ENCODE measurements at places on chromosomes 11 and 22.
A peak's percentile ranks its signal among the peaks of the same experiment; 100 is the strongest.

- no peak for DNase-seq
Observed at GRCh38 chr22:40592352-40593113, 44.0 kb downstream of the MRTFA start.

GRCh38 chr11:99881610-99882009, 805.5 kb upstream of the ARHGAP42 start:
- no peak for DNase-seq

- no peak for DNase-seq
Observed at GRCh38 chr11:7900686-7901085, 30.4 kb downstream of the OR10A6 start.

GRCh38 chr11:27020751-27021150, 19.9 kb upstream of the BBOX1 start:
- DNase-seq = no peak

DNA sequence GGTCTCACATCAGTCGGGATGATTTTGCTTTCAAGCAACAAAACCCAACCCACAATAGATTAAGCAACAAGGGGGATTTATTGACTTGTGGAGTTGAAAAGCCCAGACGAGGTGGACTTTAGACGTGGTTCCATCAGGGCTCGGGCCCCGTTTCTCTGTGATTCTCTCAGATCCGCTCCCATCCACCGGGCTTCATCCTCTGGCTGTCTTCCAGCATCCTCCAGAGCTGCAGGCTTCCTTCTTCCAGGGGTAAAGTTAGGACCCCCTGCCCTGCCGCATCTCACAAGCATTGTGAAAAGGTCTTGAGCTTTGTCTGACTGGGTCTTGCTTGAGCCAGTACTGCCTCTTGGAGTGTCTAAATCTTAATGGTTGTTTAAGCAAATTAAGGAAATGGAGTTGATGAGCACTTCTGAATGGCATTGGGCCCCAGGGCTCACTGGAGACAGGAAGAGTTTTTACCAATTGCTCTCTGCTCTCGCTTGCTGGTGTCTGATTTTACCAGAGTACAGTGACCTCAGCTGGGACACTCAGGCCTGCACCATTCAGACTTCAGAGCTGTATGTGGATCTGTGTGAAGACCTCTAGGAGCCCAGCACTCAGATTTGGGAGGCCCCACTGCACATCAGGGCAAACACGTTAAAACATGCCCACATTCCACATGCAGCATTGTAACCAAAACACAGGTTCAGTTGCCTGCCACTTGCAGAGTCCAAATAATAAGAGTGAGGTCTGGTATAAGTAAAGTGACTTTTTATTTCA, 13.5 kb upstream of the FTH1 start:
- DNase-seq = no peak

DNA sequence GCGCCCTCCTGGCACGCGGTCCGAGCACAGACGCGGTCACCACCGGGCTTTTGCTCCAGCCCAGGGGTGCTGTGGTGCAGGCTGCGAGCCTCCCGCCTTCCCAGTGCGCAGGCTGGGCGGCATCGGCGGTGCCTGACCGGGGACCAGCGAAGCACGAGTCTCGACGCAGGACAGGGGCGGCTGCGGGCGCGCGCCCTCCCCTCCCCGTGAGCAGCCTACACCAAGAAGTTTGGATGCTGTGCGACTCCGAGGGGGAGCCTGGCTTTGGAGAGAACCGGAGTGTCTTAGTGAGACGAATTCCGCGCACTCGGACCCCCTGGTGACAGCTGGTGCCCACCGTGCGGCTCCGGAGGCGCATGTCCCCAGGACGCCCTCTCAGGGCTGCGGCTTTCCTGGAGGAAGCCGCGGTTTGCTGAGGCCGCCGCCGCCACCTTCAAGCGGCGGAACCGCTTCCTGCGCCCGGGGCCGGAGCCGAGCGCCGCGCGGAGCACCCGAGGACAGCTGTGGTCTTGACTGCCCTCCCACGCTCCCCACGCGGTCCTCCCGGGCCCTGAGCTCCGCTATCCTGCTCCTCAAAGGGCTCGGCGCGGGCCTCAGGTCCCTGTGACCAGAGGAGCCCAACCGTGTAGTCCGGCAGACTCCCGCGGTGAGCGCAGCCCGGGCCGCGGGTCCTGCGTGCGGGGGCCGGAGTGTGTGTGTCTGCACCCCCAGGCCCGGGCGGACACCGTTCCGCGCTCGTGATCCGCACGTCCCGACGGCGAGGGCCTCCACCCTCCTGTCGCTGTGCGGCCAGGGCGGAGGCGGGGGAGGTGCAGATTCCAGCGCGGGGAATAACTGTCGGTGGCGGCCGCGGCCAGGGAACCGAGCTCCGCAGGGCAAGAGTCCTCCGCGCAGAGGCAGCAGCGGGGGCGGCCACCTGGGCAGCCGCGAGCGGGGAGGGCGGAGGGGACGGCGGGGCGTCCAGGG, 1.7 kb downstream of the FGF3 start:
- DNase-seq = no peak

- DNase-seq = no peak
Observed at GRCh38 chr11:88297421-88297820, 40.1 kb downstream of the CTSC start.

GRCh38 chr11:28257761-28258160, 149.6 kb downstream of the METTL15 start:
- no peak for DNase-seq

DNA sequence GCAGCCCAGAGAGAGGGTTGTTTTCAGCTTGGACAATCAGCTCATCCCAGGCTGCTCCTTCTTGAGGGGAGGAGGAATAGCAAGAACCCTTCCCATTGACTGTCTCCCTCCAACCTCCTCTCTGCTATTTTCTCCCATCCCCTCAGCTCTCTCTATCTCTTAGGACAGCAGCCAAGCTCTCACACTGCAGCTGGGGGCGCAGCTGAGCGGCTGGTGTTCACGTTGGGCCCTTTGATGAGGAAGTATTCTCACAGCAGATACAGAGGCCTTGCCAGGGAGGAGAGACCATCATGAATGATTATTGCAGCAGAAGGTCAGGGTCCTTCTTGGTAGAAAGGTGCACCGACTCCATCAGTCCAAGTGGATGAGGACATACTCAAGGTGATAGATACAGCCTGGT, 26.5 kb upstream of the CADM1 start:
- DNase-seq = no peak

GRCh38 chr11:64472593-64473455, 113.9 kb downstream of the RPS6KA4 start:
- DNase-seq = no peak

DNA sequence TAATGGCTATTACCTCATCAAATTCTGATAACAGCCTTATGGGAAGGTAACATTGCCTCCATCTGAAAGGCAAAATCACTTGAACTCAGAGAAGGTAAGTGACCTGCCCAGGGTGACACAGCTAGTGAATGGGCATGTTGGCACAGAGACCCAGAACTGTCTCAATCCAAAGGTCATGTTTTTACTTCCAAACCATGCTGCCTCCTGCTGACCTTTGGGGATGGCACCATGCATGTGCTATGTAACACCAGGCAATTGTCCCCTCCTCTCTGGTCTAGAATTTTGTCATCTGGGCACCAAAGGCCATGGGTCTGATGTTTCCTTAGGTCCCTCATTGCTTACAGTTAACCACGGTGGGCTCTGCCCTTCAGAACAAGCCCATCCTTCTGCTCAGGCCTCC, 417.4 kb downstream of the SOX6 start:
- no peak for DNase-seq

DNA sequence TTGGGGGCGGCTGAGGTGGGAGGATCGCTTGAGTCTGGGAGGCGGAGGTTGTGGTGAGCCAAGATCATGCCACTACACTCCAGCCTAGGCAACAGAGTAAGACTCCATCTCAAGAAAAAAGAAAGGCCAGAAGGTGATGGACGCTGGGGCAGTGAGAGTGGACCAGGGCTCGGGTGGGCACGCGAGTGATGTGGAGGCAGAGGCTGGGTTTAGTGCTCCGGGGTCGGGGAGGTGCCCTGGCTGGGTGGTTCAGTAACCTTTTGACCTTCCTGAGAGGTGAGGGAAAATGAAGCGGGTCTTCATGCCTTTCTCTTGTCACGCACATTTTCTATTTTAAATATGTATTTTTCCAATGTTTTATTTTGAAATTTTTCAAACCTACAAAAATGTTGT, 45.1 kb downstream of the ST14 start:
- no peak for DNase-seq

- DNase-seq = peak; percentile 43
Observed at GRCh38 chr11:73612601-73613140, 14.8 kb upstream of the FAM168A start.

DNA sequence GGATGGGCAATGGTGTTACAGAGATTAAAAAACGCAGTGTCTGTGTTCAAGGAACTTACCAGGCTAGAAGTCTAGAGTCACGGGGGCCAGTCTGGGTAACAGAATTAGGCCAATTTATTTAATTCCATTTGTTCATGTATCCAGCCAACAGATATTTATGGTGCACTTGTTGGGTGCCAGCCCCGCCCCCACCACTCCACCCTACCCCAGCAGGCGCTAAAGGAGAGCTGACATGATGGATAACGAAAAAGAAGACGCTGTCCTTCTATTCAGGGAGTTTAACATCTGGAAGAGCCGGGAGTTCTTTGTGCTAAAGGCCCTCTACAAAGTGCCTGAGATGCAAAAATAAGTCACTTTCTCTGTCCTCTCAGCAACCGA, 1.1 kb upstream of the BMAL1 start:
- no peak for DNase-seq

DNA sequence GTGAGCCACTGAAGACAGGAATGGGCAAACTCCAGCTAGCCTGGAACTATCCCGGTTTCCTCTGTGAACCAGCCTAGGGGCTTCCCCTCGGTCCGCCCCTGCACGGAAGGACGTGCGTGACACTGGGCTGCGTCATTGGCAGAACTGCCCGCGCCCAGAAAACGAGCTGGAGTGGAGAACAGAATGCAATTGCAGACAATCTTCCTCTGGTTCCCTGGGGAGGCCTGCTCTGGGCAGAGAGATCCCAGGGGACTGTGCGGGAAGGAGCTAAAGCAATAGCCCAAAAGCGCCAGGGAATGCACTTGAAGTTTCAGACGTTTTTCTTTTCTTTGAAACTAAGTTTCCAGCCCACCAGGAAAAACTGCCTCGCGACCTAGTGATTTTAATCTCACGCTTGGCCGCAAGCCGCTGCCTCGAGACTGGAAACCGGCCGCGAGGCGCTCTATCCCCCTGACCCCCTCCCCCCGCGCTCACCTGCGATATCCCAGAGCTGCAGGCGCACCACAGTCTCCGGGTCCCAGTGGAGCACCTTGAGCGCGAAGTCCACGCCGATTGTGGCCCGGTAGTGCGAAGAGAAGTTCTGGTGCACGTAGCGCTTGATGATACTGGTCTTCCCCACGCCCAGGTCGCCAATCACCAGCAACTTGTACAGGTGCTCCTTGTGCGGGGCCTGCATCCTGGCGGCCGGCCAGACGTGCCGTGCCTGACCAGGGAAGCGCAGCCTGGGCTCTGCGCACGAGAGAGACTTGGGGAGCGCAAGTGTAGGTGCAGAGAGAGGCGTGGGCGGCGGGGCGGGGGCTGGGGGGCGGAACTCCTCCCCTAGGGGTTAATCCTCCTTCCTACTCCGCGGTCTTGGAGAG, at the start of gene RAB38:
RAB38 (minus strand) TSS at position 735 of the 860 bp plus-strand sequence; CDS start at position 676, 59 bp downstream.
- peak; percentile 90 for DNase-seq

- no peak for DNase-seq
Observed at GRCh38 chr11:118233377-118233776, 8.6 kb upstream of the JAML start.

DNA sequence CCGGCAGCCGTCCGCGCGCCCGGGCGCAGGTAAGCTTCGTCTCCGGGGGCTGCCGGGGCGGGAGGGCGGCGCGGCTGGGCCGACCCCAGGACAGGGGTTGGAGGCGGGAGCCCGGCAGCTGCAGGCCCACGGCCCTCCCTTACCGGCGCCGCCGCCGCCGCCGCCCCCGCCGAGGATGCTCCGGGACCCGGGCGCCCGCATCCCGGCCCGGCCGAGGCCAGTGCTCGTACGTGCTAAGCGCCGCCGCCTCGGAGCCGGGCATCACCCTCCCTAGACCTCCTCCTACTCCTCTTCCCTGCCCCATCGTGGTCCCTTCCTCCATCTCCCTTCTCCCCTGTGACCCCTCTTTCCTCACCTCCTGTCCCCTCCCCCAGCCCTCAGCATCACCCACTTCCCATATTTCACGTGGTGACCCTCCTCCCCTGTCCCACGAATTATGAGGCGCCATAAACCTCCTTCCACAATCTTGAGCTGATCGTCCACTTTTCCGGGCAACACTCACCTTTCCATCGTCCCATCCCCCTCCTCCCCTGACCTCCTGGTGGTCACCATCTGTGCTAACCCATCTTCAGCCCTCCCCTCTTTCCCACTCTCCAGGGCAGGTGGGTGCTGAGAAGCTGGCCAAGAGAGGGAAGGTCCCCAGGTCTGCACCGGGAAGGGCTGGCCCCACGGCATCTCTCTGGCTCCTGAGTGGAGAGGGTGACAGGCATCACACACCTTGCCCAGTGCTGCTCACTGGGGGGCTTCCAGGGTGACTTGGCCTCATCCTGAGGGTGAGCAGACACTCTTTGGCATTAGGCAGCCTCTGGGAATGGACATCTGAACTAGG, 612 bp downstream of the ASPHD2 start:
- DNase-seq = no peak

DNA sequence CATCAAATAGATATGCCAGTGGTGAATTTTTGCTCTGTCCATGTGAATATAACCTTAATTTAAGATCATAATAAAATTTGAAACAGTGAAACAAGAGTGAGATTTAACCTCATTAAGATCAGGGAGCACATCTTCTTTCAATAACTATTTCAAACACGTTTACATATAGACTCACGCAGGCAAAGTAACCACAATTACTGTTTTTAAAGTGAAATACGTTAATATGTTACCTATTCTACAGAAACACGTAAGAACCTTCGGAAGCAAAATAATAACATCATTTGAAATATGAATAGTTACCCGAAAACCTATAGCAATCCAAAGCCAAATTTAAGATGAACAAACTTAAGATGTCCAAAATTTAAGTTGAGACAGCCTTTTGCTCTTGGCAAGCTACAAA, 136.2 kb upstream of the ZC3H12C start:
- no peak for DNase-seq

- DNase-seq = no peak
Observed at GRCh38 chr11:8023831-8024555, 36.9 kb downstream of the EIF3F start.

GRCh38 chr11:40274017-40274416, 1185.4 kb downstream of the LRRC4C start:
- no peak for DNase-seq

- no peak for DNase-seq
Observed at GRCh38 chr11:47499614-47500013, 50.7 kb upstream of the RAPSN start.

DNA sequence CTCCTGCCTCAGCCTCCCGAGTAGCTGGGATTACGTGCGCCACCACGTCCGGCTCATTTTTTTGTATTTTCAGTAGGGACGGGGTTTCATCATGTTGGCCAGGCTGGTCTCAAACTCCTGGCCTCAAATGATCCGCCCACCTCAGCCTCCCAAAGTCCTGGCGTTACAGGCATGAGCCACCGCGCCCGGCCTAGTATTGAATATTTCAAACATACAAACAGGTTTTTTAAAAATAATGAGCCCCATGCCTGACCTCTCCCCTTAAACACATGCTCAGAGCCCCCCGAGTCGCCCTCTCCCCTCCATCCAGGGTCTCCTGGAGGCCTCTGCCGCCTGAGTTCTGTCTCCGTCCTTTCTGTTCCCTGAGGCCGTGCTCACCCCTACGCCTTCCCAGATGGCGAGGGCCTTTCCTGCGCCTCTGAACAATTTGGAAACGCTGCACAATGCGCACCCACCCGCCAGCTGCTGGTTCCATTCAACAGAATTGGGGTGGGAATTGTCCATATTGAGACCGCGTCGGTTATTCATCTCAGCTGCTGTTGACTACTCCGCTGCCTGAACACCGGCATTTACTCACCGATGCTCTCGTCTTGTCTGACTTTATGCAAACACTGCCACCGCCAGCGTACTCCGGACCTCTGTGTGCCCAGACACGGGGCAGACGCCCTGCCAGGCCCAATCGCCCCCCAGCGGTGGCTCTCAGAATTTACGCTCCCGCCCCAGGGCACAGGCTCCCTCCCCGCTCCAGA, 13.6 kb upstream of the RNH1 start:
- DNase-seq = no peak

All from foreskin melanocyte (primary cell).